ENCODE measurements at places on chromosomes 13 and 19.

GRCh38 chr13:43684963-43685725 is 101.6 kb downstream of the ENOX1 start:
- DNase-seq: no peak

DNA sequence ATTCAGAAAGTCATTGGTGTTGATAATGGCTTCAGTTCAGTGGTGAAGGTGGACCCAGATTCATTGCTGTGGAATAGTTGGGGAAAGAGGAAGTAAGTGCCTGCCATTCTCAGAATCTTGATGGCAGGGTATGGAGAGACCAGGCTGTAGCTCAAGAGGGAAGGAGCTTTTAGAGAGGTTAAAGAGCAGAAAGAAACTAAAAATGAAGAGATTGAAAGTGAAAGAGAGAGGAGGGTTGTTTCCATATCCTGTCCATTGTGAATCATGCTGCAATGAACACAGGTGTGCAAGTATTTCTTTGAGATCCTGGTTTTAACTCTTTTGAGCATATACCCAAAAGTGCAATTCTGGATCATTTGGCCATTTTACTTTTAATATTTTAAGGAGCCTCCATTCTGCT is 12.5 kb downstream of the GJB6 start:
- DNase-seq: no peak

DNA sequence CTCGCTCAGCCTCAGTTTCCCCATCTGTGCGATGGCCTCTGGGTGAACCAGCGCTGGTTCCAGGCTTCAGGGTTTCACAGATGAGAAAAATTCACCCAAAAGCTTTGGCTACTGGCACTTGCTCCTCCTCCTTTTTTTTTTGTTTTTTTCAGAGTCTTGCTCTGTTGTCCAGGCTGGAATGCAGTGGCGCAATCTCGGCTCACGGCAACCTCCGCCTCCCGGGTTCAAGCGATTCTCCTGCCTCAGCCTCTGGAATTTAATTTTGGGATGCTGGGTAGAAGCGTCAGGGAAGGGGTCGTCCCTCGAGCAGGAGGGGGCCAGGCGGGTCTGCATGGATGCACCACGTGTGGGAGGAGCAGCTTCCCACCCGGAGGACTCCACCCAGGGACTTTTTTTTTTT is 7.0 kb downstream of the PRSS57 start:
- no peak for DNase-seq

DNA sequence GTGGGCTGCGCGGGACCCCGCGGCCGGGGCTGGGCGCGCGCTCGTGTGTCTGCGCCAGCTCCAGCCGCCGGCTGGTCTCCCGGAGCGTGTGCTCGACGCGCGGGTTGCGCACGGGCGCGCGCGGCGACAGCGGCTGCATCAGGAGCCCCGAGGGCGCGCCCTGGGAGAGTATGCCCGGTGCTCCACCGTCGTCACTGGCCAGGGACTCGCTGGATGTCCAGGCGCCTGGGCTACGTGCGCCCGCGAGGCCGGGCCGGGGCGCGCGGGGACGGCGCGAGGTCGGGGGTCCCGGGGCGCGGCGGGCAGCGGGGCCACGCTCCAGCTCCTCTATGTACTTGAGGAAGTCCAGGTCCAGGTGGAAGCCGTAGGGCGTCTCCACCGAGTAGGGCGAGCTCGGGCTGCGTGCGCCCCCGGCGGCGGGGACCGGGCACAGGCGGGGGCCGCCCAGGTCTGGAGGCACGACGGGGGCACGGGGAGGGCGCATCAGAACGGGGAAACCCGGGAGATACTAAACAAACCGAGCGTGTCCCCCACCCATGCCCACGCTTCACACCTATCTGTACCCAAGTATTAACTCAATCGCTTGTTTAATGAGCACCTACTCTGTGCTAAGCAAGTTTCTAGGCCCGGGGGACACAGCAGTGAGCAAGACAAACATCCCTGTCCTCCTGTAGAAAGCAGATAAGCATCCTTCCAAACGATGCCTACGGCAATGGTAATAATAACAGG is 7.6 kb downstream of the KANK3 start:
- DNase-seq: no peak

- no peak for DNase-seq
Observed at GRCh38 chr13:41813426-41813825, 147.5 kb downstream of the VWA8 start.

- no peak for DNase-seq
Observed at GRCh38 chr19:42005504-42005903, 11.5 kb upstream of the ATP1A3 start.

DNA sequence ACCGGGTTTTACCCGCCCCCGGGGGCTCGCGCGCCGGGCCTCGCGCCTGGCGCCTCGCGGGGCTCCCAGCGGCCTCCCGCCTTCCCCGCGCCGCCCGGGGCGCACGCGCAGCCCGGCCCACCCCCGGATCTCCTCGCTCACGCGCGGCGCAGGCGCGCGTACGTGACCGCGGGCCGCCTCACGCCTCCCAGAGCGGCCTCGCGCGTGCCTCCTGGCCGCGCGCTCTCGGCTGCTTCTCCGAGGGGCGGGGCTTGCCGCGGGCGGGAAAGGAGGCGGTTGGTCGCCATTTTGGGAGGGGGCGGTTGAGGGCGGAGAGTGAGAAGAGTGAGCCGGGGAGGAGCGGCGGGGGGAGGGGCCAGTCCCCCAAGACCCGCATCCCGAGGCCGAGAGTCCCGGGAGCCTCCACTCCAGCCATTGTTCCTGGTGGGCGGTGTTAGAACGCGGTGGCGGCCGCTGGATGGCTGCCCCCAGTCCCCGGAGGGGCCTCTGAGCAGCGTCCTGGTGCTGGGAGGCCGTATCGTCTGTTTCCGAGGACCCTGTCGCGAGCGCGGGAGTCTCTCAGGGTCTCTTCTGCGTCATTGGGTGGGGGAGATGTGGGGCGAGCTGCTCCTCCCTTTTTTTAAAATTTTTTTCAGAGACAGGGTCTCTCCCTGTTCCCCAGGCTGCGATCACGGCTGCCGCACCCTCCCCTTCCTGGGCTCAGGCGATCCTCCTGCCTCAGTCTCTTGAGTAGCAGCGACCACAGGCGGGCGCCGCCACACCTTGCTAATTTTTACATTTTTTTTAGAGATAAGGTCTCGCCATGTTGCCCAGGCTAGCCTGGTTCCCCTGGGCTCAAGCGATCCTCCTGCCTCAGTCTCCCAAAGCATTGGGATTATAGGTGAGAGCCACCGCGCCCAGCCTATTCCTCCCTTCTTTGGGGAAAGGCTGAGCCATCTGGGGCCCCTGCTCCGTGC is at the start of gene ZNF541:
TSS of gene ZNF541 (minus strand) at position 78 of the 956 bp plus-strand sequence. CDS start 17,292 bp downstream, outside the sequence.
- DNase-seq: peak; percentile 88

DNA sequence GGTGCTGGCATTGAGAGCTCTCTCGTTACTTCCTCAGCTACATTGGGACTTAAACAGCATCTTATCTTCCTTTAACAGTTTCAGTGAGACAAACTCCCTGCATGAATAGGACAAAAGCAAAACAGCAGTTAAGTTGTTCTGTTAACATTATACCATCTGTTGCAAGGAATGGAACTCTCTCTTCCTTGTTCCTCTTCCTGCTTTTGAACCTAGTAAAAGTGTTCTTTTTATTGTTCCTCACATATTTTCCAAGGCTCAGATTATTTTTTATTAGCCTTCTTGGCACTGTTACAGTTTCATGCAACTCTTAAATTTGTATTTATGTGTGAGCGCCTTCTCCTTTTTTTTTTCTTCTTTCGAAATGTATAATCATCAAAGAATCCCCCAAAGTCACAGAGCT is 202.6 kb upstream of the UFM1 start:
- DNase-seq: no peak

GRCh38 chr13:71644579-71644978 is 222.4 kb downstream of the DACH1 start:
- no peak for DNase-seq

DNA sequence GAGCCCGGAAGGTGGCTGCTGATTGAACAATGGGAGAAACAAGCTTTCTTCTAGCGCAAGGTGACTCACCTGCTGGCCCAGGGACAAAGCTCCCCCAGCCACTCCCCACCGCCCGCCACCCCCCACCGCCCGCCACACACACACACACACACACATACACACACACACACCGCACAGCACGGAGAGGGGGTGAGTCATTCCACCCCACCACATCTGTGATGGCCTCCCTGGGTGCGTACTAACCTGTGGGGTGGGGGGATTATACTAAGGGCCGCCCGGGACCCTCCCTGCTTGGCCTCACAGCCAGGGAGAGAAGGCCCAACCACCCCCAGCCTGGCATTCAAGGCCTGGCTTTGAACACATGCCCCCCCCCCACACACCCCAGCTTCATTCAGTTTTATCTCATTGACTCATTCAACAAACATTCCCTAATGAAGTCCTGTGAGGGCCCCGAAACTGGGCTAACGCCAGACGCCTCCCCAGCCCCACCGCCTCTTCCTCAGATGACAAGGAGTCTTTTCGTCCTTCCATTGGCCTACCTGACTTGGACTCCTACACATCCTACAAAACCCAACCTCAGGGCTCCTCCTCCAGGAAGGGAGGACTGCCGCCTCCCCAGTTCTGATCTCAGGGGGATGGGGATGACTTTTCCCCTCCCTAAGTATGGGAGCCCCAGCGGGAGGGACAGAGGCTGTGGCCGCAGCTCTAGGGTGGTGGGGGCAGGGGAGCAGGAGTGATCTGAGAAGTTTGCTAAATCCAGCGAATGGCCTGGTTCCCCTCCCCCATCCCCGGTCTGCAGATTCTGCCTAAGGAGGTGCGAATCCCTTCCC is 5.8 kb upstream of the ONECUT3 start:
- DNase-seq: no peak

- no peak for DNase-seq
Observed at GRCh38 chr13:42752731-42753130, 28.7 kb upstream of the FAM216B start.

- DNase-seq: no peak
Observed at GRCh38 chr13:114259374-114259773, 22.0 kb upstream of the UPF3A start.

DNA sequence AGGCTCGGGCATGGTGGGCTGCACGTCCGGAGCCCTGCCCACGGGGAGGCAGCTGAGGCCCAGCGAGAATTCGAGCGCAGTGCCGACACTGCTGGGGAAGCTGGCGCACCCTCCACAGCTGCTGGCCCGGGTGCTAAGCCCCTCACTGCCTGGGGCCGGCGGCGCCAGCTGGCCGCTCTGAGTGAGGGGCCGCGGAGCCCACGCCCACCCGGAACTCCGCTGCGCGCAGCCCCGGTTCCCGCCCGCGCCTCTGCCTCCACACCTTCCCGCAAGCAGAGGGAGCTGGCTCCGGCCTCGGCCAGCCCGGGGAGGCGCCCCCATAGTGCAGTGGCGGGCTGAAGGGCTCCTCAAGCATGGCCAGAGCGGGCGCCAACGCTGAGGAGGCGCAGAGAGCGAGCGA is 2080.4 kb downstream of the PCDH9 start:
- DNase-seq: no peak

DNA sequence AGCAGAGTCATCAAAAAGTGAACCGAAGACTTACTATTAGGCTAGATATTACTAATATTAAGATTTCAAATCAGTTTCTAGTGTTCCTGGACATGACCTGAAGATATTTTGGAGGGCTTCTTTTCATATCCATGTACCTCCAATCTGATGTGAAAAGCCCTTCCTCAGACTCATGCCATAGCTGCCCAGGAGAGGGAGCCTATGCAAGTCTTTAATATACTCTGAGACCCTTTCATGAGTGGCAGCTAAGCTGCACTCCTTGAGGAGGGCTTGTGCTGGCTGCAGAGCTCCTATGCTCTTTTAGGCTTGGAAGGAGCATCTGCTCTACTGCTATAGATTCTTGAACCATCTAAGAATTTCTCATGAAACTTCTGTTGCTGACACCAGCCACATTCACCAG is 715.3 kb downstream of the OLFM4 start:
- DNase-seq: no peak

DNA sequence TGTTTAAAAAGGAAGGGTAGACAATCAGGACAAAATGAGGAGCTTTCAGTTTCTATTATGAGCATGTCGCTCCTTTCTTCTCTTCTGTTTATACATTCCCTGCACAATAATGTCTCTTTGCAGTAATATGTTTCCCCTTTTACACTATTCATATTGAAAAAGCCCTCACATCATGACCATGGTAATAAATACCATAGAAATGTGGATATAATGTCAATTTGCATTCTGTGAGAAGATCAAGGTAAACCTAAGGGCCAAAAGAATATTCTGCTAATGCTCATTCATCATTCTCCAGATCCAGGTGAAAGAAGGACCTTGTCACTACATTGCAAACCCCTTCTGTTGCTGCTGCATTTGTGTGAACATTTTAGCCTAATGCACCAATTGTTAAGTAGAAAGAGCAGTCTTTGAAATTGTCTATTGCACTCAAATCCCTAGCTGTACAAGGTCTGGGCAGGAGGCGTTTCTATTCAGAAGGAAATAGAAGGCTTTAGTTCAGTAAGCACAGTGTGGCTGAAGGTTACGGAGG is 117.6 kb upstream of the SOX21 start:
- no peak for DNase-seq

GRCh38 chr19:47661611-47662010 is 51.6 kb upstream of the EHD2 start:
- no peak for DNase-seq

DNA sequence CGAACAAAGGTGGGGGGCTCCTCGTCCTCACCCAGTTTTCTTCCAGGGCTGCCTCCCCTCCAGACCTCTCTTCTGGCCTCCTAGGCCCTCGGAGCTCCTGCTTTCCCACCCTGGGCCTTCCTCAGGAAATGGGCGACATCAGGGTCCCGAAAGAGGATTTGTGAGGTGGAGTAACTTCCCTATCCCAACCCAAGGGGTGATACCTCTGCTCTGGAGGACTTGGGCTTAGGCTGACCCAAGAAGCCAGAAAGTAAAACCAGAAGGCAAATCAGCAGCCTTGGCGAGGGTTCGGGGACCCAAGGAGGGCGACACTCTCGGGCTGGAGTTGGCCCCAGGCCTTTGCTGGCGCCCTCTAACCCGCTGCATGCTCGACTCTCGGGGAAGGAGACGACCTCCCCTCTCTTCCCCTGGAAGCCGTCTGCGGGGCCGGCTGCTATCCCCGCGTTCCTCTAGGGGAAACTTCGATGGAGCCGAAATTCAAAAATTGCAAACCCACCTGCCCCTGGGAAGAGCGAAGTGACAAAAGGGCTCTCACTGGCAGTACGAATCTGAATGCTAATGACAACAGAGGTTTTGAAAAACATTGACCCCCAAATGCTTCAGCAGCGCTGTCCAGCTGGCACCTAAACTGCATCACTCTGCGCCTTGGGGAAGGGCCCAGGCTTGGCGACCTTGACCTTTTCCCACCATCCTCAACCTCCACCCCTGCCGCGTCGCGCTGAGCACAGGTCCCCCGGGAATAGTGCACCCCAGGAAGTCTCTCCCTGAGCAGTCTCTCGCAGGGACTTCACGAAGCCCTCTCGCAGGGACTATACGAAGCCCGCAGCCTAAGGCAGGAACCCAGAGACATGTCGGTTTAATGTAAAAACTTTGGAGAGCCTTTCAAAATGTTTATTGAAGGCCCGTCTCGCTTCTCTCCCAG is 2.4 kb downstream of the PDX1 start:
- no peak for DNase-seq

- no peak for DNase-seq
Observed at GRCh38 chr19:16601378-16602052, 26.5 kb downstream of the MED26 start.

DNA sequence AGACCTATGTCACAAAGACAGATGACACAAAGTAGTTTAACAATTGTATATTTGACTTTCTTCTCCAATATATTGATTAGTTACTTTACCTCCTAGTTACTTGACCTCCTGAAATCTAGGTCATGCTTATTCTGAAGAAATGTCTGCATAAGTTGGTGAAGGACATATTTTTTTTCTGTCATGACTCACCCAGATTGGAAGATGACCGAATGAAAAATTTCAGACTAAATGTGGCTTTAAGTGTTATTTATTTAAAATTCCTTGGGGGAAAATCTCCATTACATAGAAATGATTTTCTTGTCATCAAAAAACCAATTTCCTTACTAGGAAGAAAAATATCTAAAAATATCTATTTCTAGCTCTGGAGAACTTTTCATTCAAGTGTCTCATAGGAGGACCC is 217.1 kb downstream of the POSTN start:
- no peak for DNase-seq

GRCh38 chr13:67283637-67284036 is 53.5 kb upstream of the PCDH9 start:
- DNase-seq: no peak

Measured in central memory CD4-positive, alpha-beta T cell (primary cell).